ENCODE measurements at places on chromosomes 2 and 18.
A peak's percentile ranks its signal among the peaks of the same experiment; 100 is the strongest.

DNA sequence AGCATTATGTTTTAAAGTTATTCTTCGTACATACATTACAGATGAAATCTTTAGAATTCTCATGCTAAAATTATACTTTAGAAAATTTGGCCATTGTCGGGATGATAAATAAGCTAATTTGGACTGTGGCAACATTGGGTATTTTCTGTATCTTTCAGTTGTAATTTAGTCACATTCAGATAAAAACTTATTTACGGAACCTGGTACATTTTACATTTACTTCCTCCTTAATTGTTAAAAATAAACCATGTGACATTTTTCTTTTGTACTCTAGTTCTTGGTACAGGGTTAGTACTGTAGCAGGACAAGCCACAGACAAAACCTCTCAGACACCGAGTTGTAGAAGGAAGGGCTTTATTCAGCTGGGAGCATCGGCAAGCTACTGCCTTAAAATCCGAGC, 4.2 kb downstream of the CNDP2 start:
- no peak for DNase-seq

DNA sequence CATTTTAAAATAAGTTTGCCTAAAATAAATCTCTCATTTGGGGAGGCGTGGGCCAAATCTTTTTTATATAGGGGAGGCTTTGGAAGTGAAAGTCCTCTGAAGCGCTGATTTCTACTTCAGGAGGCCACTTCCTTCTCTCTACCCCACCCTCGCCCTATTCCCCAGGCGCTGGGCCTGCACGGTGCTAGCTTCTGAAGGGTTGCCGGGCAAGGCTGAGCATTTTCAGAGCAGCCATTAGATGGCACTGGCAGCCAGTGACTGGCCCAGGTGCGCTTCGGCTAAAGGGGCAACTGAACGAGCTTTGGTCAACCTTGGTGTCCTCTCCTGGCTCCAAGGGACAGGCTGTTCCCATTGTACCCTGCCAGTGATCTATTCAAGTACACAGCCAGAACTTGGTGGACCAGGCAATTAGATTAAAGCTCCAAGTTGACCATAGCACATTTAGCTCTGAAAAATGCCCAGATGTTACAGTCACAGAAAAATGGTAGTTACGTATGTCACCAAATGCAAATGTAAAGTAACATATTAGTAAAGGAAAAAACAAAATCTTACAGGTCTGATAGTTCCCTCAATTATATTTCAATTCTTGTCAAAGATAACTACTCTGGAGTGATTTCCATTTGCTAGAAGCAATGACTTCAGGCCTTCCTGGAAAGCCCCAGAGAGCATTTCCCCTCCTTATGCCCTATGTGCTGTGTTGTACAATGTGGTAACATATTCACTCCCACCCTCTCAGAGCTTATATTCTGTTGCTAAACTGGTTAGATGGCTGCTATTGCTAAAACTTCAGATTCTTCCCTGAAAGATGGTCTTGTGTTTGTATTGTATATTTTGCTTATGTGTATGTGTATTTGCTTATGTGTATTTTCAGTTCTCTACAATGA, 2.1 kb downstream of the POMC start:
- DNase-seq: no peak

DNA sequence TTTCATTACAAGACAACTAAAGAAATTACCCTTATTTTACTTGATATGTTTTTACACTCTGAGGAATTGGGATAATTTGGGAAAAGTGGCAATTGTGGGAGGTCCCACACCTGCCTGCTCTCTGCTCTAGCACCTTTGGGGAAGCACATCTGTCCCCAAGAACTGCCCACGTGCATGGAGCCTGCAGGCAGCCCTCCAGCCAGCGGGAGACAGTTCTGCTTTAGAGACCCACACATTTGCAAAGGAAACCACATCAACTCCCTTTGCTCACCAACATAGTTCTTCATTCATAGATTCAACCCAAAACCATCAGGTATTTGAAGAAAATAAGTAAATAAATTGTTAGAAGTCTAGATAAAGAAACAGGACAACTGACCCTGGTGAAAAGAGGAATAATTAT, 239.9 kb upstream of the ID2 start:
- no peak for DNase-seq

DNA sequence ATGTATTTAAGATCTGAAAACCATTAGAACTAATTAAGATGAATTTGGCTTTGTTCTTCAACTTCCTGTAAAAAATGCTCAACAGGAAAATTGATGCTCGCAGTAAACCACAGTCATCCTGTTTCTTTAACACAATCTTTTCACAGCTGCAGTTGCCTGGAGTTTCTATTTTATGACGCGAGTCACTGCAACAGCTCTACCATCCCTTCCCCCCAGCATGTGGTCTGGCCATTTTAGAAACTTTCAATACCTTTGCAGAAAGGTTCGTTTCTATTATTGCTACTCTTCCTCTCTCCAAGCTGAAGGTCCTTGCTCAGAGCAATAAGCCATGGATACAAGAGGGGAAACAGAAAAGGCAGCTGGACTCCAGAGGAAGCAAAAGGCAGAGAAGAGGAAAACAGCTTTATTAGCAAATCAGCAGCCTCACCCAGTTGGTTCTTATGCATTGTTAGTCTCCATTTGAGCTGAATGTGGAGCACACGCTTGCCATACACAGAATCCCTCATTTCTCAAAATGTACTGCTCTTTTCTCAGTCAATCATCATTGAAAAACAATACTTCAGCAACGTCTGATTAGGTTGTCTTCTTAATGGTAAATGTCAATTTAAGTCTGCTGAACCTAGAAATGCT, 3.9 kb downstream of the WIPF1 start:
- no peak for DNase-seq

DNA sequence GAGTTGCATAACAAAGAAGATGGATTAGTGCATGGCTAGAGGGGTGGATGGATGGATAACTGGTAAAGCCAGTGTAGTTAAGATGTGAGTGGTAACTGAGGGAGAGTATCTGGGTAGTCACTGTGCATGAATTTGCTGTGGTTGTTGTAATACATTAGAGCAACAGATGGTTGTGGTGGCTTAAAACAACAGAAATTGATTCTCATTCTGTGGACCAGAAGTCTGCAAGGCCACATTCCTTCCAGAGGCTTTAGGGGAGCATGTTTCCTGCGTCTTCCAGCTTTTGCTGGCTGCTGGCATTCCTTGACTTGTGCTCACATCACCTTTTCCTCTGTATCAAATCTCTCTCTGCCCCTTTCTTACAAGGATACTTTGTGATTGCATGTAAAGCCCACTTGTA, 155.4 kb downstream of the ASB1 start:
- DNase-seq: no peak

DNA sequence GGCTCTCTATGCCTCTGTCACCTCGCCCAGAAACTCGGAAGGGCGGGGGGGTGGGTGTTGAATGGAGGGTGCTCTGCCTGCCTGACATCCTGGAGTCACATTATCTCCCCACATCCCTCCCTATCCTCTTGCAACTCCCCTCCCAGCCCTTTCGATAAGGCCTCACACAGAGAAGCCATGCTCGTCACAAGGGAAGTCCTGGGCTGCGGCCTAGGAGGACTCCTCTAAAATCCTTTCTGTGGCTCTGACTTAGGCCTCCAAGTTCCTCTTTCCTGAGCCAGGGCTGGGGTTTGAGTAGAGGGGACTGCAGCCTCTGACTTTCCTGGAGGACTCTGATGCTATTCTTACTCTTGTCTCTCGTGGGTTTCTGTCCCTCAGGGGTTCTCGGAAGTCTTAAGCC, 75.0 kb upstream of the PKDCC start:
- DNase-seq: no peak

DNA sequence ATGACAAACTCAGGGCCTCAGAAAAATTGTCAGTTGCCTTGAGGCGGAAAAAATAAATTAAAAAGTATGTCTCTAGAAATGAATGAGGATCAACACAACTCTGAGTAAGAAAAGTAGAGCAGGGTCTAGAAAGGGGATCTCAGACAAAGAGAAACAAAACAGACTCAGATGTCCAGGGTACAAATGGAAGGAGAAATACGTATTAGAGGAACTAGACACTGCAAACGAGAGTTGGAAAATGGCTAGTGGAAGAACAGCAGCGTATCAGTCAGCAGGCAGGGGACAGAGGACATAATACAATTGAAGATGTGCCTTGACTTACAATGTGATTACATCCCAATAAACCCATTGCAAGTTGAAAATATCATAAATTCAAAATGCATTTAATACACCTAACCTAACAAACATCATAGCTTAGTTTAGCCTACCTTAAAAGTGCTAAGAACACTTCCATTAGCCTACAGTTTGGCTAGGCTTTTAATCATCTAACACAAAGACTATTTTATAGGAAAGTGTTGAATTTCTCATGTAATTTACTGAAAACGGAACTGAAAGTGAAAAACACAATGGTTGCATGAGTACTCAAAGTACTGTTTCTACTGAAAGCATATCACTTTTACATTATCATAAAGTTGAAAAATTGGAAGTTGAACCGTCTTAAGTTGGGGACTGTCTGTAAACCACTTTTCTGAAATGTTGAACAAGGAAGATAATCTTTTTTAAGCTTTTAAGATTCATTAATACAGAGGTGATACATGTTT, 182.8 kb downstream of the NBAS start:
- DNase-seq: no peak

- no peak for DNase-seq
Observed at GRCh38 chr2:117086943-117087250, 727.6 kb upstream of the DDX18 start.

DNA sequence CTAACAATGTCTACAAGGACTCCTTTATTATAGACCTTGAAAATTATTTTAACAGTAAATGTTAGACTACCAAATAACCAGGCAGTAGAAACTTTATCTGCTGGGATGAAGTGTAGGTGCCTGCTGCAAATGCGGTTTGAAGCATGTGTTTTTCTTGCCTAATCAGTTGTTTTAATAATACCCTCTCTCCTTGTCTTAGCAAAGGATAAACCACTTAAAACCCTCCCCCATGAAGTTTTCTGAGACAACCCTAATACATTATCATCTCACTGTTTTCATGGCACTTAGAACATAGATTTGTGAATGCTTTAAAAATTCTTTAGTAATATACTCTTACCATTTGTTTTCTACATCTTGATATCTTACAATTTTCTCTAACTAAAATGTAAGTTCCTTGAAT, 98.6 kb downstream of the ASXL3 start:
- no peak for DNase-seq

- no peak for DNase-seq
Observed at GRCh38 chr2:86055314-86055713, 50.4 kb downstream of the POLR1A start.

GRCh38 chr2:228312172-228312571, 130.7 kb upstream of the SPHKAP start:
- no peak for DNase-seq

DNA sequence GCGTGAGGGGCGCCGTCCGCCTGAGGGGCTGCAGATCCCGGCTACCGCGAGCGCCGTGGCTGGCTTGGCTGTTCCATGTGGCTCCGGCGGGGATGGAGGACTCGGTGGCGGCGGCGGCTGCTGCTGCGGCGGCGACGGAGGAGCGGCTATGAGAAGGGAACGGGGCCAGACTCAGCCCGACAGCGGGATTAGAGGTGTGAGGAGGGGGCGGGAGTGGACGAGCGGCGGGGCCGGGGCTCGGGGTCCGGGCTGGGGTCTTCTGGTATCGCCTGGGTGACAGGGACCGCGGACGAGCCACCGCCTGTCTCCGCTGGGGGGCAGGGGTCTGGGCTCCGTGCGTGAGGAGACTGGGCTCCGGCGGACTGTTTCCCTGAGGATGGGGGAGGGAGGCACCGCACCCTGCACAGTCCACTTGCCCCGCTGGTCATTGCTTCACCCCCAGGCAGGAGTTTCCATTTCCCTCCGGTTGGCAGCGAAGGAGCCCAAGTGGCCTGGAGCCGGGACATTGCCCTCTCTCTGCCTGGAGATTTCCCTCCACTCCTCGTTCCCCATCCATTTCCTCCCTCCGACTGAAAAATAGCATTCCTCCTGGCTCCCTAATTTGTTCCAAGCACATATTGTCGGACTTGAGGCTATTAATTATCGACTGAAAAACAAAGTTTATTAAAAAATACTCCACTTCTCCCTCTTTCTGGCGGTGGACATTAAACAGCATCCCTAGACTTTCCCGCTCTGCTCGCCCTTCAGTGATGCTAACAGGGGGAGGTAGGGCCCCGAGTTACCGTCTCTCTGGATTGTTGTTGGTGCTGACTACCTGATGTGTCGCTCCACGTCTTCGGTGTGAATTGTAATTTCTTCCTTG, 577 bp downstream of the EHBP1 start:
- DNase-seq: peak; percentile 36

- no peak for DNase-seq
Observed at GRCh38 chr18:34867520-34867919, 157.4 kb downstream of the DTNA start.

- DNase-seq: no peak
Observed at GRCh38 chr18:60555625-60556024, 183.1 kb upstream of the MC4R start.

DNA sequence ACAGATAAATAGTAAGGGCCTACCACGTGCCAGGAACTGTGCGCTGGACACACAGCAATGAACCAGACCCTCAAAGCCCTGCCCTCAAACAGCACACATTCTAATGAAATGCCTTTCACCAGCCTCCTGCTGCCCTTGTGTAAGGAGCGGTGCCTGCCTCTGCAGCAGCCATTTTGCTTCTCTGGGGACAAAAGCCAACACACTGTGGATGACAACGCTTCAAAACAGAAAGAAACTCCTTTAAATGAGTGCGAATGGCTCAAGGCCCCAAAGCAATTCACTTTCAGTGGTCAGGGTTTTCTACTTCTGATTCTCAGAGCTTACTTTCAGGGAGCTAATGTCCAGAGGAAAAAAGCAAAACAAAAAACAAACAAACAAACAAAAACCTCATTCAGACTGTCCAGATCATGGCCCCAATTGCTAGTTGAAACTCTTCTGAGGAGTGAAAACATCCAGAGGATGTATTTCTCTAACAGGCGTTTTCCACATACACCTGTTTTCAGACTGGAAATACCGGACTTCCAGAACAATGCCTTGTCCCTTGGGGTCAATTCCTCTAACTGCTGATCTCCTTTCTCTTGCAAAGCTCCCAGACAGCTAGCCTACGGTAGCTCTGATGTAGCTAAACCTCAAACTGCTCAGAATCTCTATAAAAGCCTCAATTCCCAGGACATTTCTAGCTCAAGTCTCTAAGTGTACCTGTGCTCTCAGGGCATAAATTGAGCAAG, 323.3 kb upstream of the ZNF521 start:
- DNase-seq: no peak

GRCh38 chr2:150008901-150009300, 421.3 kb upstream of the MMADHC start:
- DNase-seq: no peak
